ENCODE measurements at places on chromosomes 3 and 15.

GRCh38 chr3:172106989-172107388 is 67.6 kb downstream of the FNDC3B start:
- DNase-seq: no peak

DNA sequence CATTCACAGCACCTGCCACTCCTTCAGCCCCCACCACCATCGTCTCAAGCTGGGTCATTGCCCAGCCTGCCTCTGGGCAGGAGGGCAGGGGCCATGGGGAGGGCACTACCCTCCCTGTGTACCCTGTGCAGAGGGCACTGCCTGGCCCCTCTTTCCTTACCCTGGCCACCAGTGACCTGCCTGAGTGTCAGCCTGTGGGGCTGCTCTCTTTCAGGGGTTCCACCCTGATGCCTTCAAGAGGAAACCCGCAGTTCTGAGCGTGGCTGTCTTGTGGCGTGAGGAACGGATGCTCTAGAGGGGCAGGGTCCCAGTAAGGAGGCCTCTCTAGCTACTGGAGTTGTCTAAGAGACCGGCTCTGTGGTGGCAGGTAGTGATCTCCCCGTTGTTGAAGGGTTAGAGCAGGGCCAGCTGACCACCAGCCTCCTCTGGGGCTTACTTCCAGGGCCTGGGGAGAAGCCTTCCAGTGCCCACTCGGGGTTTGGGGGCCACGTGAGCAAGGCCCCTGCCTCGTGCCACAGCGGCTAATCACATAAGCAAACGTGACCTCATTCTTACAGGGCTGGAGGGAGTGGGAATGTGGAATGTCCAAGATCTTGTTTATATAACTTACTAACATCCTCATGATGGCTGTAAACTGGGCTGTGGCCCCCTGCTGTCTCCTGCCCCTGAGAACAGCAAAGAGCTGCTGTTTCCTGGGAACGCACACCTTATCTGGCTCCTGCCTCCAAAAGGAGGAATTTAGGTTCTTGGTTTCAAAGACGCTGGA is 31.4 kb upstream of the SEC13 start:
- DNase-seq: no peak

DNA sequence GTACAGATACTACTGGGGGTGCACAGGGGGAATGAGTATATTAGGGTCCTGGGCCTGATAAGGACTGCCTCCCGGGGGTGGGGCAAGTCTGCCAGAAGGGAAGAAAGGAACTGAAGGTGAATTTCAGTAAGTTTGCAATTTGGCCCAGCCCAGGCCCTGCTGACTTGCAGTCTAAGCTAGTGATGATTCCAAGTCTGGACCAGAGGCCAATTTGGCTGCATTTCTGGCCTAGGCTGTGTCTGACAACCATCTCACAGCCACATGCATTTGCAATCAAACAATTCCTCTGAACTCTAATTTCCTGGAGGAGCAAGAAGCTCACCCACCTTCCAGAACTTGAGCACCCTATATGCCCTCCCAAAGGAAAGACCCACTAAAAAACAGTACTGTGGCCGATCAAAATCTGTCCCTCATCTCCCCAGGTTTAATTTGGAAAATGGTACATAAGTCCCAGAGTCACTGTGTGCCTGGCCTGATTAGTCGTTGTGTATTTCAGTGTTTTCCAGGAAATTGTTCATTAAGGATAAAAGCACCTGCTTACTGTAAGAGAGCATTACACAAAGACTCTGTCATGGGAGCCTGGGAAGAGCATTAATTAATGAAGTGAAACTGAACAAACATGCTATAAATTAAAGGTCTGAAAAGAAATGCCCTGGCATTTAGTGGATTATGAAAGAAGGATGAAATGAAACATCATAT is 114.5 kb downstream of the MEGF11 start:
- DNase-seq: no peak

DNA sequence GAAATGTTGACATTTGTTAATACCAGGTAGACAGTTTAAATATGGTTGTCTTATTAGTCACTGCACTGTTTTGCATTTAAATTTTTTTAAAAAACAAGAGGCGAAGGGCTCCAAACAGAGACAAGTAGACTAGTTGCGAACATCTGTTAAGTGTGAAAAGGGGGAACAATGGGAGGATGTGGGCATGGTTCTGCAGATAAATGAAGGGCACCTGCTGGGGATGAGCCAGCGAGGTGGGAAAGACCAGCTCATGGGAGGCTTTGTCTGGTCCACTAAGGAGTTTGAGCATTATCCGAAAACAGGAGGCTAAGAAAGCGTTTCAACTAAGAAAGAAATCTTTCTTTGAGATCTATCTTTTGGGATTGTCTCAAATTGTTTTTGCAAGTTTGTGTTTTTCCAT is 72.7 kb downstream of the FBN1 start:
- no peak for DNase-seq

GRCh38 chr15:74642734-74643664 is 27.4 kb downstream of the CLK3 start:
- no peak for DNase-seq

- no peak for DNase-seq
These were observed 4.2 kb downstream of the ALG1L2 start for GRCh38 chr3:130085881-130086280.

Measured in stimulated activated CD4-positive, alpha-beta T cell treated with anti-CD3 and anti-CD28 coated beads, TNF-alpha, amount 100 ng/mL, for 4 hours (primary cell).